ENCODE measurements at places on chromosomes 4 and X.

DNA sequence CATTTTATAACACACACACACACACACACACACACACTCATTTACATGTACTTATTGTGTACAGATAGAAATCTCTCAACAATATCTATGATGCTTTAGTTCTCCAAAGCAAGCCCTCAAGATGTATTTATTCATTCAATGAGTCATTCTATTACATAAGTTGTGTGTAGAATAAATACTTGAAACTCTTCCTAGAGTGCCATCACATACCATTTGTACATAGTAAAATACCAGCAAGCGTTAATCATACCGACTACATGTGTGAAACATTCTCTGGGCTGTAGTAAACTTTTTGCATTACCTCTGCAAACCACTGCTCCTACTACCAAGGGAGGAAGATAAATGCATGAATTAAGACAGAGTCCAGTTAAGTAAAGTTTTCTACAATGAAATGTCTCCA is 70.9 kb downstream of the EPHA5 start:
- no peak for DNase-seq

DNA sequence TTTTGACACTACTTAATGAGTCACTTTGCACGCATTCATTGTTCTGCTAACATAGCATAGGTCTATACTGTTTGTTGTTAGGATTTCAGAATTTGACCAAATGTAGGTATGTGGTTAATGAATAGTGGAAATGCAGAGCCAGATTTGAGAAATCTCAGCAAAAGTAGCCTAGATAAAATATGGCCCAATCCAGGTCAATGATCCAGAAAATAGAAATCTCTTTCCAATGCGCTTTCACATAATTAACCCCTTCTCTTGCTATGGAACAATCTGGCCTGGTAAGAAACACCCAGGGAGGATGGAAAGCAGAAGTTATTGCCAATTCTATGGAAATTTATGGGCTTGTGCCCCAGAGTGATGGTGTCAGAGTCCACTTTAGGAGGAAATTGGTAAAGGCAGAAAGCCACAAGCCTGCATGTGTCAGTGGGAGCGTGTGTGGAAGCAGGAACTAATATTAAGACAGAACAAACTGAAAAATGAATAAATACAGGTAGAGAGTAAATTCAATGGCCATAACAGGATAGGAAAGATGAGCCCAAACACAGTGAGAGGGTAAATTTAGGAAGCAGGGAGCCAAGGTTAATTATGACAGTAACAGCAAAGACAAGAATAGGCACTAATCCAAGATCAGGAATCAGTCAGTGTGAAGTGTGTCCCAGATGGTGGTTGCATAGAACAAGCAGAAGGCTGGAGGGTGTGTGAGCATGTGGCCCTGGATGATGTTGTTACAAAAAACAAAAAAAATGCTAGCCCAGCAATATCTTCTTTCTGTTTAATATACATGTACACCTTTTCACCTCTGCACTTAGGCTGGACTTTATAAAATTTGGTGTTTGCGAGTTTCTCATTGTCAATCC is 102.9 kb downstream of the SYTL5 start:
- DNase-seq: no peak

DNA sequence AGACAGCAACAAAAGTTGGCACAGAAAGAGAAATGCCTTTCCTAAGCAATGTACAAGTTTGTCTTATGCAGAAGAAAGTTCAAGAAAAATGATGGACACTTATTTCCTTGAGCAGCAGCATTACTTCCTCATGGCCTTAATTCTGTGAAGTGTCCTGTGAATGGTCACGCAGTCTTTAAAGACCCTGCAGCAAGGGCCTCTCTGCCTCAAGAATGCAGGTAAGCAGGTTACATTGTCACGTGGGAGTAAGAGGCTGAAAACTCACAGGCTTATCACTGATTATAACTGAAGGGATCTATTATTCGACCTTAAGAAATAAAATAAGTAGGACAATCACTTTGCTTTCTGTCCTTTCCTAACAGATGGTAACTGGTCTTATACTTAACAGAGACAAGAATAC is 109.1 kb downstream of the ATP8A1 start:
- no peak for DNase-seq

DNA sequence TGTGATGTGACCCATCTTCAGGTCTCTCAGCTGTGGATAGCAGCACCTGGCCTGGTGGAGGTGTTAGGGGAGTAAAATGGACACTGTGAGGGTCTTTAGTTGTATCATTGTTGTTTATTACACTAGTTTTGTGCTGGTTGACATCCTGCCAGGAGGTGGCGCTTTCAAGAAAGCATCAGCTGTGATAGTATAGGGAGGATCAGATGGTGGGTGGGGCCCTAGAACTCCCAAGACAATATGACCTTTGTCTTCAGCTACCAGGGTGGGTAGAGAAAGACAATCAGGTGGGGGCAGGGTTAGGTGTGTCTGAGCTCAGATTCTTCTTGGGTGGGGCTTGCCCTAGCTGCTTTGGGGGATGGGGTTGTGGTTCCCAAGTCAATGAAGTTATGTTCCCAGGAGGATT is 162.8 kb downstream of the PPP1R2C start:
- DNase-seq: no peak

DNA sequence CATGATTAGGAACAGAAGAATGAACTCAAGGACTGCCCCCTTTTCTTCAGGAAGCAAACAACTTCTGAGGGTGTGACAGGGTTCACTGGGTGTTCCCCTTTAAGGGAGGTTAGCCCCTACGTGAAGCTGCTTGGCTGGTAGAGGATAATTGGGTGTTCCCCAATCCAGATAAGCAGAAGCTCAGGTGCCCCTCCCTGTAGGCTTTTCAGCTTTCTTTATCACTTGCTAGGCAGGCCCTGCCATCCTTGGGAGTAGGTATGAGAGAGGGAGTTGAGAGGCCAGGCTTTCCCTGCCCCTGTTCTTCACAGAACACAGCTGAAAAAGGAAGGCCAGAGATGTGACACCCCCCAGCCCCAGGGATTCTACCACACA is 44.2 kb downstream of the RTL9 start:
- DNase-seq: no peak

GRCh38 chr4:41878991-41879491 is 56.2 kb upstream of the TMEM33 start:
- DNase-seq: no peak

DNA sequence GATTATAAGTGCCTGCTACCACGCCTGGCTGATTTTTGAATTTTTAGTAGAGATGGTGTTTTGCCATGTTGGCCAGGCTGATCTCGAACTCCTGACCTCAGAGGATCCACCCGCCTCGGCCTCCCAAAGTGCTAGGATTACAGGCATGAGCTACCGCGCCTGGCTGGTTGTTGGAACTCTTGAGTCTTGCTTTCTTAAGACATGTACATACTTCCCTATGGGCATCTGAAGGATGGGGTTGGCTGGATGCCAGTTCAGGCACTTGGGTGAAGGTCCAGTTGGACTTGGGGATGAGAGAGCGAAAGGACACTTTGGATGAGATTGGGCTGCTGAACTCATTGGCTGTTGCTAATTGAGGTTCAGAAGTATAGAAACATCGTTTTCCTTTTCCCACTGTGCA is 40.5 kb downstream of the ATG4A start:
- DNase-seq: no peak

GRCh38 chr4:13957871-13958270 is 330.3 kb upstream of the BOD1L1 start:
- no peak for DNase-seq

DNA sequence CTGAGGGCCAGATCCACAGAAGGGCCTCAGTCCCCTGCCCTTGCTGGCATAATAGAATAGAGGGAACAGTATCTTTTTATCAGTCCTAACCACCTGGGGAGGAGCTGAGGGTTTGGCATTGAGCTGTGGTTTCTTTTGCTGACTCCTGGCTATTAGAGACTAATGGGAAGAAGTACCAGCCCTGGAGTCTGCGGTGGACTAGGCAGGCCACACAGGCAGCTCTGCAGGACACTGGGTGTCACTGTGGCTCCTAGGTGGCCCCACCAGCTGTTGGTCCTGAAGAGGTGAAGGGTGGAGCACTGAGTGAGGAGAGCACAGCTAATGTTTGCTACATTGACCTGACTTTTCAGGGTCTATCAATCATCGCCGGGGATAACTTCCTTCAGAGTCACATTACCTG is 52.8 kb upstream of the GPC4 start:
- DNase-seq: no peak

DNA sequence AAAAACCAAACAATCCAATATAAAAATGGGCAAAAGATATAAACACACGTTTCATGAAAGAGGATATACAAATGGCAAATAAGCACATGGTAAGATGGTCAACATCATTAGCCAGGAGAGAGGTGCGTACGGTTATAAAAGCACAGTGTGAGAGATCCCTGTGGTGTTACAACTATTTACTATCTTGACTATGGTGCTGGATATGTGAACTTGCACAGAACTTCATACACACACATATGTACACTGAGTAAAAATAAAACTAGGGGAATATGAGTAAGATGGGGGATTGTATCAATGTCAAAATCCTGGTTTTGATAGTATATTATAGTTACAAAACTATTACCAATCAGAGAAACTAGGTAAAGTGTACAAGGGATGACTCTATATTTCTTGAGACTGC is 8.4 kb downstream of the FBXO8 start:
- no peak for DNase-seq

- no peak for DNase-seq
These were observed 5.7 kb downstream of the SYAP1 start for GRCh38 chrX:16725072-16725471.

GRCh38 chr4:181148470-181148869 is 1094.7 kb upstream of the TENM3 start:
- DNase-seq: no peak

GRCh38 chr4:175891851-175892250 is 79.8 kb upstream of the GPM6A start:
- no peak for DNase-seq

DNA sequence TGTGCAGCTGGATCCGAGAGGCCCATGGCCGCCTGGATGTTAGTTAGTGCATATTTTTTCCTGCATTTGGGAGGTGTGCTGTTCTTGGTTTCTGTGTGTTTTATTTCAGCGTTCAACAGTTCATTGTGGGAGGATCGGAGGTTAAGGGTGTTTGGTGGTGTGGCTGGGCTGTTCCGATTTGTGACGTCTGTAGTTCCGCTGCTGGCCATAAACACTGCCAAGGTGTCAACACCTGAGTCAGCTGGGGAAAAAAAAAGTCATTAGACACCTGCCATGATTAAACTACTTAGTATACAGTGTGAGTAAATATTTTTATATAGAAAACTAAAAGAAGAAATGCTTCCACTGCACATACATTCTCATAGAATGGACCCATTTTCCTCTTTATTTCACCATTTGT is 200.2 kb downstream of the APBB2 start:
- no peak for DNase-seq

GRCh38 chr4:52263607-52264006 is 212.5 kb downstream of the SPATA18 start:
- no peak for DNase-seq
